Fibroblast of mammary gland (primary cell): ENCODE measurements at places on chromosomes 6 and 20.

GRCh38 chr6:52389264-52389625, 27.3 kb downstream of the PAQR8 start:
- no peak for DNase-seq

GRCh38 chr20:59121714-59122565, 41.7 kb upstream of the ZNF831 start:
- DNase-seq = no peak

DNA sequence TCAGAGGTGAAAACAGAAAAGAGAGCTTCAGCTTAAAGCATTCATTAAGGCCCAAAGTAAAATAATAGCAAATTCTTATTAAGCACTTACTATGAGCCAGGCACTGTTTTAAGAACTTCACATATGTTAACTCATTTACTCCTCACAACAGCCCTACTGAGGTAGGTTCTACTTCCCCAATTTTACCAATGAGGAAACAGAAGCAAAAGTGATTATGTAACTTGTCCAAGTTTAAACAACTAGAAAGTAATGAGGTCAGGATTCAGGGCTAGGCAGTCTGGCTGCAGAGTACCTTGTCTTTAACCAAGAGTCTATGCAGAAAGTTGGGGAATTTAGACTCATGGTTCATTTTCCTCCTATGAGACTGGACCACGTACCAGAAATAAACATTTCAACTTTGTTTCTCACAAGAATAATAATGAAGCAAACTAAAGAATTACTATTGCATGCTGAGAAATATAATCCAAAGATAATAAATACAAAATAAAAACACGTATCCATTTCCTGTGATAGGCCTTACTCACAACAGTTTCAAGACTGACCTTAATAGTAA, 3.8 kb downstream of the COL21A1 start:
- no peak for DNase-seq

GRCh38 chr20:46347841-46348803, 39.8 kb upstream of the CDH22 start:
- DNase-seq = peak; percentile 44

GRCh38 chr6:133245422-133245903, 4.3 kb downstream of the EYA4 start:
- no peak for DNase-seq
